ENCODE measurements at places on chromosomes 2 and 18.

DNA sequence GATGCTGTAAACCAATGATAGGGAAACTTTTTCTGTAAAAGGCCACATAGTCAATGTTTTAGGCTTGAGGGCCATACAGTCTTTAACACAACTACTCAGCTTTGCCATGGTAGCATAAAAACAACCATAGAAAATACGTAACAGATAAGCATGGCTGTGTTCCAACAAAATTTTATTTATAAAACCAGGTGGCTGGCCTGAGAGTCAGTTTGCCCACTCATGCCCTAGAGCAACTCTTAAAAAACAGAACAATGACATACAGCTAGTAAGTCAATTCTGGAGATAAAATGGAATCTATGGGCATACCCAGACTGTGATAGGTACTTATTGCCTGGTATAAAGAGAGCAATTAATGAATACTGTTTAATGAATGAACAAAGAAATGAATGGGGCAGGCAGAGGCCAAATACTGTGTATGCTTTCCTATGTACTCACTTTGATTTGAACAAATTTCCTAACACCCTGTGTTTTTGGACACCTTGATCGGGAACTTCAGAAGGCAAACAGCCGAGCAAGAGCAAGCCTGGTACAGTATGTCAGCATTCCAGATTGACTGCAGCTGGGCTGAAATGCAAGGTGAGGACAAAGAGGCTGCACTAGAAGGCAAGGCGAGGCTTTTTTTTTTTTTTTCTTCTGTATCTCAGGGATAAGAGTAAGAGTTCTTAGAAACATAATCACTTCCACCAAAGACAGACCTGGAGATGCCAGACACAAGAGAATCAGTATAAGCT, 315.3 kb downstream of the CLIP4 start:
- H3K4me1 ChIP-seq, result no peaks in the 10 kb centered on the region
- H3K4me3 ChIP-seq, result no peak overlapping the region
- no peak overlapping the region for H3K27ac ChIP-seq
- no peaks in the 10 kb centered on the region for H3K36me3 ChIP-seq
- H3K27me3 ChIP-seq, result no peaks in the 10 kb centered on the region

DNA sequence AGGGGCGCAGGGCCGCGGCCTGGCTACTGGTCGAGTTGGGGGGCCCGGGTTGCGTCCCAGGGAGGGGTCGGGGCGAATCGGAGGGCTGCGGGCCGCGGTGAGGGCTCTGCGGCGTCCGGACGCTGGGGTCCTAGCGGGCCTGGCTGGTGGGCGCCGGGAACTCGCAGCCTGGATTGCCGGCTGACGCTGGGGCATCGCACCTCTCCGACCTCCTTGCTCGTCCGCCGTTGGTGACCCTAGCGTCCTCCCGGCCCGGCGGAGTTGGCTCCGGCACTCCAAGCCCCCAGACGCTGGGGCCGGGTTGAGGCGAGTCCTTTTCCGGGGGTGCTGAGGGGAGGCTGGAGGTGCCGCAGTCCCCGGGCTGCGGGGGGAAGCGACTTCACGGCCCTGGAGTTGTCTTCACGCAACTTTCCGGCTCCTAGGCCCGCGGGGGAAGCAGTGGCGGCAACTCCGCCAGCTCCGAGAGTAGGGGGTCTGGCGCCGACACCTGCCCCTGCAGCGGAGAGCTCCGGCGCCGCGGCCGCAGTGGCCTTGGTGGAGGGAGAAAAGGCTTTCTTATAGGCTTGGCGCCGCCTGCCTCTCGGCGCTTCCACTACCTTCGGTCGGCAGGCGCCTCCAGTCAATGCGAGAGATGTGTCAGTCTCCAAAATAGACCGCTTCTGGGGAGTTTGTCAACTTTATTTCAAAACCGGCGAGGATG, 70.3 kb downstream of the HAUS1 start:
- H3K27me3 ChIP-seq, result no peaks in the 10 kb centered on the region
- H3K4me3 ChIP-seq, result peak overlapping the region; percentile 90
- no peaks in the 10 kb centered on the region for H3K36me3 ChIP-seq
- peaks cover 43% of the 10 kb centered on the region for H3K4me1 ChIP-seq
- DNase-seq, result no peak

- no peaks in the 10 kb centered on the region for H3K36me3 ChIP-seq
- no peaks in the 10 kb centered on the region for H3K27me3 ChIP-seq
- H3K4me1 ChIP-seq, result no peaks in the 10 kb centered on the region
- no peak for DNase-seq
These were observed 143.1 kb downstream of the FAM161A start for GRCh38 chr2:61710711-61711110.

DNA sequence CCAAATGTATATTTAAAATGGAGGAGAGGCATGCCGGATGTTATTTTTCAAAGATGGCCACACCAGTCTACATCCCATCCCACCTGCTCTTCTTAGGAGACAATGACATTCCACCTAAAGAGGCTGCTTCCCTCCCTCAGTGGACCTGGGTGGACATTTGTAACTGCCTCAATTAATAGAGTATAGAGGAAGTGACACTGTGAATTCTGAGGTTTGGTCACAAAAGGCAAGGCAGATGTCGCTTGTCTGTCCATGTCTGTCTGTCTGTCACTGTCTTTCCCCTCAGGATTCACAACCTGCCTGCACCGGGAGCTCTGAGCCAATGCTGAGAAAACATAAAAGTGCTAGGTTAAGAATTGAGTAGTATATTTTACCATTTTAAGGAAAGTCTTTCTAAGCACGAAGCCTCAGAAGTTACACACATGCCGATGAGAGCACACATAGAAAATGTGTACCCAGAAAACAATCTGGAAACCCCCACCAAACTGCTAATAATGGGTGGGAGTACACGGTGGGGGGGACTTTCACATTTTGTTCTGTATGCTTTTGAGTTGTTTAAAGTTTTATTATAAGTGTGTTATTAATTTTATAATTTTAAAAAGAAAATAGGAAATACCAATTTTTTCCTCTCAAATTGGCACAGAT, 21.0 kb downstream of the MIB1 start:
- no peak overlapping the region for H3K27ac ChIP-seq
- peaks cover 7% of the 10 kb centered on the region for H3K36me3 ChIP-seq
- H3K4me3 ChIP-seq, result no peak overlapping the region
- H3K4me1 ChIP-seq, result peaks cover 43% of the 10 kb centered on the region
- H3K27me3 ChIP-seq, result no peaks in the 10 kb centered on the region

DNA sequence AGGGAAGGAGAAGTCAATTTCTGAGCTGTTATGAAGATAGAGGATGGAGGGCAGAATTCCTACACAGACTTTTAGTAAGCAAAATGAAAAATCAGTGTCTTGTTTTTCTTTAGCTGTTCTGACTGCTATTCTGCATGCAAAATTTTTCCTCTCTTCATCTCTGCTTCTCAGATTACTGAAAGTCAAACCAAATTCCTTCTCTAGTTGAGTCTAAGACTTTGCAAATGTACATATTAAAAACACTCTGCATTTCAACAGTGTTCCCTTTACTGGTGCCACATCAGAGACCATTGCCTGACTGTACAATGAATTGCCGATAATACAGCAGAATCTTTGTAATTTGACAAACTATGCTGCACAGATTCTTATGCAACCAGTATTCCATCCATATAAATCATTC, 198.8 kb downstream of the EXOC6B start:
- DNase-seq, result no peak
- H3K36me3 ChIP-seq, result no peaks in the 10 kb centered on the region
- H3K4me1 ChIP-seq, result peaks cover 25% of the 10 kb centered on the region
- no peak overlapping the region for H3K27ac ChIP-seq

GRCh38 chr2:44804406-44805265, 136.9 kb upstream of the SIX3 start:
- no peak for DNase-seq
- no peaks in the 10 kb centered on the region for H3K4me1 ChIP-seq
- H3K4me3 ChIP-seq, result no peak overlapping the region
- H3K27me3 ChIP-seq, result peaks cover 100% of the 10 kb centered on the region
- H3K36me3 ChIP-seq, result no peaks in the 10 kb centered on the region

DNA sequence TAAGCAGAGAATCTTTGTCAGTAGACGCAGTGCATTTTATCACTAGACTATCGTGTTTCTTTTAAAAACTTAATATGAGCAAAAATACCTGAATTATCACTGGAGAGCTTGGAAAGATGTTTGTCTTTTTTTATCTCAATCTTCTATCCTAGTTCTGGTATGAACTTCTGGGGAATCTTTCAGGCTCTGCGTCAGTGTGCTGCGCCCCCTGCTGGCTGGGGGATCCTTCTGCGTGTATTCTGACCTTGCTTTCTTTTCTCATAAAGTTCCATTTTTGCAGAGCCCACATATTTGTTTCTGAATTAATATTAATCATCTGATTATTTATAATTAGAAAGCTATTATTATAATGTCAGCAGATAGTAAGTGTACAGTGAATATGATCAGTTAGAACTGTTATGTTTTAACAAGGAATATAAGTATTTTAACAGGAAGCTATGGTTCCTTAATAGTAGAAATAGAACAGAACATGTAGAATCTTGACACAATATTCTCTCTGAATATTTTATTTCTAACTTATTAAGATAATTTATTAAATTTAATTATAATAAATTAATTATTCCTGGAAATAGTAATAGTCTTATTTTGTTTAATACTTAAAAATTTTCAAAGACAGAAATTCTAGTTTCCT, 945.0 kb upstream of the CRIM1 start:
- H3K4me3 ChIP-seq, result no peak overlapping the region
- DNase-seq, result peak; percentile 32
- H3K27ac ChIP-seq, result no peak overlapping the region
- H3K27me3 ChIP-seq, result no peaks in the 10 kb centered on the region
- no peaks in the 10 kb centered on the region for H3K36me3 ChIP-seq
- no peaks in the 10 kb centered on the region for H3K4me1 ChIP-seq

DNA sequence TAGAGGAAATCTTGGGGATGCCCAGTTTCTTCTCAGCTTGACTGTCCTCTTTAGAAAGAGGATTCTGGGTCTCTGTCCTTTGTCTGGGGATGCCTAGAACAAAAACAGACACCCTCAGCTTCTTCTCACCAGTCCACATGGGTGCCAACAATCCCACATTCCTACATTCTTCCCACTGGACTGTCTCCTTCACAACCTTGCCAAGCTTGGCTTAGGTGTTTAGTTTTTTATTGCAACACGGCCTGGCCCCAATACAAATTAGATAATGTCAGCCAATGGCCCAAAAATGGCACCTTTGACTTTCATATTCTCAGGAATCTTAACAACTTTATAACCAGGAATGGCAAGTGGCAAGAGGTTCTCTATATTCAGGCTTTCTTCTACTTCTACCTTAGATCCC, 273.0 kb downstream of the RNF152 start:
- H3K36me3 ChIP-seq, result no peaks in the 10 kb centered on the region
- H3K27me3 ChIP-seq, result no peaks in the 10 kb centered on the region
- H3K4me1 ChIP-seq, result no peaks in the 10 kb centered on the region
- no peak overlapping the region for H3K27ac ChIP-seq

DNA sequence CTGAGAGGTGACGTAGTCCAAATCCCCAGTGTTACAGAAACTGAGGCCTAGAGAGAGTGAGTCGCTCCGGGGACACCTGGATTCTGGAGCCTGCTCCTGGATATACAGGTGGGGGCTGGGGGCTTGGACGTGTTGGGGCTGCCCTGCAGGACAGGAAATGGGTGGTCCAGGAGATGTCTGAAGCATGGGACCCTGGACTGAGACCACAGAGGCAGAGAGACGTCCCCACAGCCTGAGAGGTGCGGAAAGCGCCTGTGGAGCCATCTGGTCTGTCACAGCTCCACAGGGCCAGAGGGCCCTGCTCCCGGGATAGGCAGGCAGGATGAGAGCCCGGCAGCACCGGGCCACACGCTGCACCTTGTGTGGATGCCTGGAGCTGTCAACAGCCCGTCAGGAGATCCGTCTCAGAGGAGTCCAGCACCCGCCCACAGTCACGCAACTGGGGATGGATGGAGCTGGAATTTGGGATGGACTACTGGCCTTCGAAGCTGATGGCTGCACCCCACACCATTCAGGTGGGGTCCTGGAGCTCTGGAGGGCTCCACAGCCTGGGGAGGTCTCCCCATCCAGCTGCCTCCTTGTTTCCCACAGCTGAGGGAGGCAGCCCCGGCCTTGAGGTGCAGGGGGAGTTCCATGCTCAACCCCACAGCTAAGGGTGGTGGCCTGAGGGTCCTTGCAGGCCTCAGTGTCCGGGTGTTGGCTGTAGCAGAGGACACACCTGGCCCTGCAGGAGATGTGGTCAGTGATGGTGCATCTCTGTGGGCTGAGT, 303.0 kb downstream of the NDUFA10 start:
- H3K4me1 ChIP-seq, result no peaks in the 10 kb centered on the region
- no peak for DNase-seq
- H3K36me3 ChIP-seq, result no peaks in the 10 kb centered on the region
- no peak overlapping the region for H3K4me3 ChIP-seq
- no peak overlapping the region for H3K27ac ChIP-seq

DNA sequence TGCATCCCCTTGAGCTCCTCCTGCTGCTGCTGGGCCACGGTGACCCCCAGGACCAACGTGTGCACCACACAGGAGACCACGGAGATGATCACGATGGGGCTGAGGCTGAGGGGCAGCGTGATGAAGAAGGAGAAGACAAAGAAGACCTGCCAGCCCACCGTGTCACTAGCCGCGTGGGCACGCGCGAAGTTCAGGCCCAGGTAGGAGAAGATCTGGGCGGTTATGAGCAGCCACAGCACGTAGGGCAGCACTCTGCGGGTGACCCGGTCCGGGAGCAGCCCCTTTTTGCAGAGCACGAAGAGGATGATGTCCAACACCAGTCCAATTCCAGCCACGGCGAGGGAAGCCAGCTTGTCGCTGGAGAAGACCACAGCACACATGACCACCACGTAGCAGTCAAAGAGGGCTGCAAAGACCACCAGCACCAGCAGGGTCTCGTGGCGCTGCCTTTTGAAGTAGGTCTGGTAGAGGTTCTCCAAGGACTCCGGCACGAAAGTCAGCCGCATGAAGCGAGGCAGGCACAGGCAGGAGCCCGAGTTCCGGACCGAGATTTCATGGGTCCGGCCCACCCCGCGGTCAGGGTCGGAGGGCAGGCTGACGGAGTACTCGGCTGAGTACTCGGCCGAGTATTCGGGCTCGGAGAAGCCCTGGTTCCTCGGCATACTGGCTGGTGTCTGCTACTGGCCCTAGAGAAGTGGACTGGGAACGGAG, 1.6 kb downstream of the ADCY3 start:
- peaks cover 16% of the 10 kb centered on the region for H3K4me1 ChIP-seq
- no peak for DNase-seq
- H3K27ac ChIP-seq, result peak overlapping the region; percentile 59
- H3K4me3 ChIP-seq, result peak overlapping the region; percentile 59
- H3K27me3 ChIP-seq, result no peaks in the 10 kb centered on the region
- no peaks in the 10 kb centered on the region for H3K36me3 ChIP-seq

GRCh38 chr18:27839141-27839540, 337.8 kb downstream of the CDH2 start:
- no peak overlapping the region for H3K4me3 ChIP-seq
- no peaks in the 10 kb centered on the region for H3K27me3 ChIP-seq
- no peaks in the 10 kb centered on the region for H3K36me3 ChIP-seq
- no peak for DNase-seq
- H3K27ac ChIP-seq, result no peak overlapping the region

- no peak for DNase-seq
- no peaks in the 10 kb centered on the region for H3K36me3 ChIP-seq
- no peak overlapping the region for H3K27ac ChIP-seq
- peaks cover 10% of the 10 kb centered on the region for H3K27me3 ChIP-seq
- no peaks in the 10 kb centered on the region for H3K4me1 ChIP-seq
These were observed 19.9 kb upstream of the UGT1A8 start for GRCh38 chr2:233597522-233597921.

- no peak for DNase-seq
- H3K27me3 ChIP-seq, result no peaks in the 10 kb centered on the region
- no peaks in the 10 kb centered on the region for H3K4me1 ChIP-seq
- H3K36me3 ChIP-seq, result no peaks in the 10 kb centered on the region
These were observed 9.2 kb upstream of the HK2 start for GRCh38 chr2:74824679-74825078.

All from heart right ventricle (tissue), 16 donors.